ENCODE measurements at places on chromosomes 5 and 9.

DNA sequence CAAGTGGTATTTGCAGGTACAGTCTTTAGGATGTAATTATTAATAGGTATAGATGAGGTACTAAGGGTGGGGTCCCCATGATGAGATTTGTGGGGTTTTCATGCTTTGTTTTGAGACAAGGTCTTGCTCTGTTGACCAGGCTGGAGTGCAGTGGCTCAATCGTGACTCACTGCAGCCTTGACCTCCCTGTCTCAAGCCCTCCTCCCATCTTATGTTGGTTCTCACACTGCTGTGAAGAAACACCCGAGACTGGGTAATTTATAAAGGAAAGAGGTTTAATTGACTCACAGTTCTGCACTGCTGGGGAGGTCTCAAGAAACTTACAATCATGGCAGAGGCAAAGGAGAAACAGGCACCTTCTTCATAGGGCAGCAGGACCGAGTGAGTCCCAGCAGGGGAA, 217.5 kb downstream of the CDK5RAP2 start:
- DNase-seq, result no peak

- peak; percentile 18 for DNase-seq
Observed at GRCh38 chr9:88303721-88304451, 84.4 kb upstream of the SPIN1 start.

- DNase-seq, result no peak
Observed at GRCh38 chr9:93951655-93952118, 3.5 kb downstream of the BARX1 start.

- peak; percentile 43 for DNase-seq
Observed at GRCh38 chr5:61931236-61931635, 374.8 kb upstream of the KIF2A start.

- no peak for DNase-seq
Observed at GRCh38 chr5:162683284-162683683, 615.7 kb downstream of the GABRG2 start.

DNA sequence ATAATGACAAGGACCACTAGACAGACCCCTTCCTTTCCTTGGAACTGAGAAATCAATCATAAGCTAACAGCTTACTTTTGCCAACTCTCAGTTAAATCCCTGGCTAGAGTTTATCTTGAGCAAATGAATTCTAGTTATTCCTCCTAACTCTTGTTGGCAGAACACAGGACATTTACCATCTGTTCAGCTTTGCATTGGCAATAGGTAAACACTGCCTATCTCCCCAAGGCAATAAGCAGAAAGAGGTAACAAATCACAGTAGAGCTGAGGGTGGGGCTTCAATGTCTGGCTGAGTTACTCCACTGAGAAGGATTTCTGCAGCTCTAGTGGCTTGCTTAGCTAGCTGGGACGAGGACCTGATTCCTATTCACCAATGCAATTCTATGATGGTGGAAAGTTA, 503.3 kb upstream of the GRIA1 start:
- no peak for DNase-seq

DNA sequence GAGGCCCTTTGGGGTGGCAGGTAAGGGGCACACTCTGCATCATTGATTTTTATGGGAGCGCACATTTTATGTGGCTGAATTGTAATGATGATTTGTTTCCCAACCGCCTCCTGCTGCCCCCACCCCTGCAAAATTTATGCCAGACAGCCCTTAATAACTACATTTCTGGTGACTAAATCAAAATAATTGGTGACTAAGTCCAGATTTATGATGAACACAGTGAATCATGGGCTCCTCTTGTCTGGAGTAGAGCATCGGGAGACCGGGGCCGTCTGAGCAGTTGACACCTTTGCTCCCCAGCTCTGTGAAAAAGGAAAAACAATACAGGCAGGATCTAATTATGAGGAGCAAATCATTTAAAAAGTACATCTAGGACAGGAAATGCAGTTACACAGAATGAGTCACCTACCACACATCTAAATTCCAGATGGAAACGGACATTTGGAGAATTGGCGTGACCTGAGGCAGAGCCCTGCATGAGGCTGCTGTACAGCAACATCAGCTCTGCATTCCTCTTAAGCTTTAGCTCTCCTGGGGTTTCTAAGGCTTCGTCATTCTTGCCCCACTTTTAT, 58.9 kb downstream of the DOCK2 start:
- peak; percentile 99 for DNase-seq

GRCh38 chr5:142753116-142753631, 17.0 kb upstream of the ARHGAP26 start:
- DNase-seq, result peak; percentile 46

DNA sequence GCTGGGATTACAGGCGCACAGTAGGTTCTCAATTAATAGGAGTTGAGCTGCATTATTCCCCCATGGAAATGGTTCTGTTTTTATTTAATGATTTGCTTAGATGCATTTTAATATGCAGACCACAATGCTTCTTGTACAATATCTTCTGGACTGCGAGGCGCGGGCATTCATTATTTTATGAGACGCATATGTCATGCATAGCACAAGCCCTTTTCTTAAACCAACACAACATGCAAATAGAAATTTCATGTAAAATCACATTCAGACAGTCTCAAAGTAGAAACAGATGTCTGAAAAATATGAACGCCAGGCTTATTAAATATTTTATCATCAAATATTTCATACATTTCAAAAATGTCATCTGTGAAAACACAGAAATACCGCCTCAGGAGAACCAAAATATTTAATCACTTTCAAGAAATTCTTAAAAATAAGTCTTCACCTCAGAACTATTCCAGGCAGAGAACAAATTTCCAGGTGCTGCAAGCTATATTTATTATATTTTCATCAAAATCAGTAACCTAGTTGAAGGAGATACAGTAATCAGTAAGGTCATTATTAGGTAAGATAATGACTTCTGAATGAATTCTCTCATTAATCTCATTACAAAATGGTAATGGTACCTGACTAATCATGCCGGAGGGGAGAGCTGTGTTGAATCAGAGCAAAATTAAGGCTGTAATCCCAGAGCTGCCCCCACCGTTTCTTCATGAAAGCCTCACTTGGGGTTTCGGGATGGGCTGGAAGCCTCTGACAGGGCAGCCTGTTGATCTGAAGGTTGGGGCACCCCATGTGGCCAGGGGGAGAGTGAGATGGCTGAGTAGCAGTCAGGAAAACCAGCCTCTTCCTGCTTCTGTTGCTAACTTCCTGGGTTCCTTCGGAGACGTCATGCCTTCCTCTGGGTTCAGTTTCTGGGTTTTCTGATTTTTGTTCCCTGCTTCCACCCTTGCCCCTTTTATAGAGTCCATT, 133.9 kb upstream of the ZNF618 start:
- DNase-seq, result peak; percentile 37

- no peak for DNase-seq
Observed at GRCh38 chr9:2531481-2531880, 90.1 kb upstream of the VLDLR start.

DNA sequence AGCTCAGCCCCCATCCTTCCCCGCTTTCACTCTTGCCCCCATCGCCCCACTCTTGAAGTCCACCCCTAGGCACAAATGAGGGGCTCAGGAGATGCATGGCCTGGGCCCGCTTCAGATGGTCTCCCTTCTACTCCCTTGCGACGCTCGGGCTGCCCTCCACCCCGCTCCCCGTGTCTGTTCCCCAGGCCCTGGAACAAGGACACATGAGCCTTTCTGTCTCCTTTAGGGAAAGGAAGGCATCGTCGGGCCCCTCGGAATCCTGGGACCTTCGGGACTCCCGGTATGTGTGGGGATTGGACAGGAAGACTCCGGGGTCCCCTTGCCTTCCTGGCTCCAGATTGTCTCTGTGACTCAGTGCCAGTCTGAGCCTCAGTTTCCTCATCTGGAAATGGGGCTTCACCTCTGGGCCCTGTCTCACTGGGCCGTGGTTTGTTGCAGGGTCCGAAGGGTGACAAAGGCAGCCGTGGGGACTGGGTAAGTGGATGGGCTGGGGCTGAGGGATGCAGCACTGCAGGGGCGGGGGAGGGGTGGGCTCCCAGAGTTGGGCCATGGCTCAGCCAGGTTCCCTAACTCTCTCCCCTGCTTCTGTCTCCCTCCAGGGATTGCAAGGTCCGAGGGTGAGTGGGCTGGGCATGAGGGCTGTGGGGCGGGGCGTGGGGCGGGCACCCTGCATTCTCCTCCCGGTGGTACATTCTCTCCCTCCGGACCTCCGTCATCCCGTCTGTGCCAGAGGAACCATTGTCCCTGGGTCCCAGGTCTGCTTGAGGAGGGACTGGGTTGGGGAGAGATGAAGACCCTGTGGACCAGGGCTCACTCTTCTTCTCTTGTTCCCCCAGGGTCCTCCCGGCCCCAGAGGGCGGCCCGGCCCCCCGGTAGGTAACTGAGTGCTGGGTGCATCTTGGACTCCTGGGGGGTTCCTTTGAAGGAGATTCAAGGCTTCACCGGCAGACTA, 21.8 kb upstream of the ORM1 start:
- DNase-seq, result no peak

- DNase-seq, result no peak
Observed at GRCh38 chr9:91817106-91817492, 132.9 kb downstream of the ROR2 start.

- DNase-seq, result no peak
Observed at GRCh38 chr5:162068412-162068811, 839 bp downstream of the GABRG2 start.

- no peak for DNase-seq
Observed at GRCh38 chr9:120368799-120369198, 211.2 kb downstream of the CDK5RAP2 start.

DNA sequence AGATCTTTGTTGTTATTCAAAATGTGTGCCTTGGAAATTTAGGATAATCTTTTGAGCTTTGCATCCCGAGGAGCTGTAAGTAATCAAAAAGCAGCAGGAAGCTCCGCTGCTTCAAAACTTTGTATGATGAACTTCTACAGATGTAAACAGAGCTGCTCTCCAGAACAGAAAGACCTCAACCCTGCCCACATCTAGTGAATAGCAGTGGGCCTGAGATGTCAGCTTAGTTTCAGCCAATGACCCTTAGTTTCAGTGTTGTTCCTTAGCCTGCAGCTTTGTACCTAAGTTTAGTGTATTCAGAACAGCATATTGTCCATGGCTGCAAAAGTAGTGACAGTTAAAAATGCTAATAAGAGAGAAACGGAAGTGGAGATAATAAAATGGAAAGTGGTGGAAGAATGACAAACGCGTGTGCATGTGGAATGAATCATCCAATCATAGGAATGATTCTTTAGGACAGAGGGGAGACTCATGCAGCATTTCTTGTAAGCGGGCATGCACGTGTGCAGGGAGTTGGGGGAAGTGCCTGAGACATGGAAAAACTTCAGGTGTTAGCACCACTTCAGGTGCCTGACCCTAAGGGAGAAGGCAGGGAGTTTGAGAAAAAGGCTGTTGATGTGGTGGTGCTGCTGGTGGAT, 24.9 kb downstream of the SNX24 start:
- DNase-seq, result peak; percentile 68

GRCh38 chr9:119368179-119368578, 1.1 kb downstream of the BRINP1 start:
- DNase-seq, result no peak

DNA sequence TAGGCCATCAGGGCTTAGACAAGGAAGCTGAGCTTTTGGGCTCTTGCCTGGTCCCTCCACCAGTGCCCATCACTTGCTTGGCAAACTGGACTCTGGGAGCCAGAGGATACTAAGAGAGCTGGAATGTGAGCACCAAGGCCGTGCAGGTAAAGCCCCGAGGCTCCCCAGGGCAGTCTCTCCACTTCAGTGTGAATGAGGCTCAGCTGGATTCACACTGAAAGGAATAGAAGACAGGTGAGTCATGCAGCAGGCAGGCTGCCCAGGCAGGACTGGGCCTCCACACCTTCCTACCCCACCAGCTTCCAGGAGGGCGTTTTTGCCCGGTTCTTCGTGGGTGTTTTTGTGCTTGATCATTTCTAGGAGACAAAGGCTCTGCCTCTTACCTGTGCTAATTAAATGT, 7.3 kb upstream of the CTSV start:
- no peak for DNase-seq

DNA sequence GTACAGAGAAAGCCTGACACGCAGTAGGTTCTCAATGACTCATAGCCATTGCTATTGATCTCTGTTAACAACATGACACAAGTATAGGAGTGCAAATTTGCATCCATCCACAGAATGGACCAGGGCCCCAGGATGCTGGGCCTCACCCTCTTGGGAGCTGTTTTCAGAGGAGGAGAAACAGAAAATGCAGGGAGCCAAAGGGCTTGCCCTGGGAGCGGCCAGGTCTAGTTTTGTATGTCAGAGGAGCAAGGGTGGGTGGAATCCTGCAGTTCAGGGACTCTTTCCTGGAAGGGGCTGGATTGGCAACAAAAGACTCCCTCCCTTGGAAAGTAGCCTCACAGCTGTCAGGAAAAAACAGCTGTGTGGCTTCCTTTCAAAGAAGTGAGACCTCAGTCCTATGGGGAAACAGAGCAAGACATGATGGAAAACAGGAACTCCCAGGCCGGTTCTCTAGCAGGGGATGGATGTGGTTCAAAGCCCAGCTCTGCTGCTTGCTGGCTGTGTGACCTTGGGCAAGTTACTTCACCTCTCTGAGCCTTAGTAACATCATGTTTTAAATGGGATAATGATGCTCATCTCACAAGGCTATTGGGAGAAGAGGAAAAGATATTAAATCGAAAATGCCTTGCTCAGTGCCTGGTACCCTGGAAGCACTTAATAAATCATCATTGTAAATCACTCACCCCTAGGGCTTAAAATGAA, 50.5 kb upstream of the SH3PXD2B start:
- DNase-seq, result no peak
